HT-29 (cell line): ENCODE measurements at places on chromosomes 4 and X. TPM values are rescaled to one million over a fixed set of nuclear protein-coding genes. Genes with fewer than 3 reads are reported as not detected.

The PSAPL1 gene
- not detected in 2 replicates for total RNA-seq

The SPON2 gene
- total RNA-seq: 1.2 and 2.9 TPM in 2 replicates

The VCX2 gene
- total RNA-seq: not detected in 2 replicates

The RTL3 gene
- not detected in 2 replicates for total RNA-seq

The MAGEC2 gene
- not detected in 2 replicates for total RNA-seq

The ABCB7 gene
- total RNA-seq: 16.0 and 20.6 TPM in 2 replicates

The CT83 gene
- total RNA-seq: not detected in 2 replicates

The CRMP1 gene
- not detected in 2 replicates for total RNA-seq

DNA sequence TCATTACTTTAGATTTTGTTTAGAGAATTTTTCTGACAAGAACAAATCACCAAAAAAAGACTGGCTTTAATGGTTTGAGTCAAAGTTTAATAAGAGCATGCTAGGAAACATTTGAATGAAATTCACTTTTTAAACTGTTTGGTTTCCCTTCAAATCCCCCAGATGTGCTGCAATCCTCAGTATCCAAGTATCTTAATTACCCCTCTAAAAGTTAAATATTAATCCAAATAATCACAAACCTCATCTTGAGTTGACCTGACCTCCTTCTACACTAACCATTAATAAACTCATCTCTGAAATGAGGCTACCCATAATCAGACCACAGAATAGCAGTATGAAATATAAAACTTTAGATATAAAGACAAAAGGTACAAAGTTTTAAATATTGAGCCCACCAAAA is 10.1 kb downstream of the DHX15 start:
- no peak for DNase-seq

GRCh38 chrX:100328351-100328750 is 81.7 kb downstream of the PCDH19 start:
- DNase-seq: no peak

GRCh38 chr4:47485047-47485692 is at the start of gene ATP10D:
ATP10D (plus strand) TSS chr4:47485275; CDS start chr4:47512541, 27,266 bp downstream.
- peak; percentile 83 for DNase-seq

DNA sequence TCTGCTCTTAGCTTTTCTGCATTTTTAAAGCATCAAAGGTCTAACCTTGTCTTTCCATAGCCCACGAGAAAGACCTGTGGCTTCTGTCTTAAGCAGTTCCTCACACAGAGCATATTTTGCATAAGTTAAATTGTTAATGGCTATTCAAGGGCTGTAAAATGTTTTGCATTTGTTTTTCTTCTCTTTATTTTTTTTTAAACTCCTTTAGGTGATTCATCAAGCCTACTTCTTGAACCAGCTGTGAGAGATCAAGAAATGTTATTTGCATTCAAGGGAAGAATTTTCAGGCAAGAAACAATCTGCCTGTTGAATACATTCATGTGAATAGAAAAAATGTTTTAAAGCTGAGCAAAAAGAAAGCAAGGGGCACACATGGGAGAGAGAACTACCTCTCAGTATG is 423.8 kb upstream of the FRG1 start:
- DNase-seq: no peak

DNA sequence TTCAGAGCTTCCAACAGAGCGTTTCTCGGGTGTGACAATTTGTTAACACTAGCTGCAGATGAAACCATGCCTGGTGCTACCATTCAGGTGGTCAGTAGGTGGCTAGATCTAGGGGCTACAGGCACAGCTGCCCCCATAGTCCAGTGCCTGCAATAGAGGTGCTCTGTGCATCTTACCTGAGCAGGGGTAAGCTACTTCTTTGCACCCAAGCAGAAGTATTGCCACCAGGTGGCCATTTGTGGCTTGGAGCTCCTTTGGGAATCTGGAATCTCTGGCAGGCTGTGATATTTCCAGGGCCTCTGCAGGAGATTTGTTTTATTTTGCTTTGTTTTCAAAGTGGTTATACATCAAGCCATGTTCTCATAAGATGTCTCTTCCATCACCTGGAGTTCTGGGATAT is 170.7 kb upstream of the PUDP start:
- DNase-seq: no peak

- DNase-seq: no peak
Measured at GRCh38 chr4:186798951-186799659, 75.4 kb upstream of the FAT1 start.

DNA sequence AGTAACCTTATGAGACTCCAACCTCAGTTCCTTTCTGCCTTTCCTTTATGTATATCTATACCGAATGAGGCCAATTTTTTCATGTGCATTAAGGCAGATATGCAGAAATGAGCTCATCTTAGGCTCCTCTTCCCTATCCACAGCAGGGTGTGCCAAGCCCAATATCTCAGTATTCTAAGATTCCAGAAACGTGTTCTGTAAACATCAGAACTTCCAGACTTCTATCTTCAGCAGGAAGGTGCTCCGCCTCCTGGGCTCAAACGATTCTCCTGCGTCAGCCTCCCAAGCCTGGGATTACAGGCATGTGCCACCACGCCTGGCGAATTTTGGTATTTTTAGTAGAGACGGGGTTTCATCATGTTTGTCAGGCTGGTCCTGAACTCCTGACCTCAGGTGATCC is 31.0 kb upstream of the CCNG2 start:
- DNase-seq: no peak

DNA sequence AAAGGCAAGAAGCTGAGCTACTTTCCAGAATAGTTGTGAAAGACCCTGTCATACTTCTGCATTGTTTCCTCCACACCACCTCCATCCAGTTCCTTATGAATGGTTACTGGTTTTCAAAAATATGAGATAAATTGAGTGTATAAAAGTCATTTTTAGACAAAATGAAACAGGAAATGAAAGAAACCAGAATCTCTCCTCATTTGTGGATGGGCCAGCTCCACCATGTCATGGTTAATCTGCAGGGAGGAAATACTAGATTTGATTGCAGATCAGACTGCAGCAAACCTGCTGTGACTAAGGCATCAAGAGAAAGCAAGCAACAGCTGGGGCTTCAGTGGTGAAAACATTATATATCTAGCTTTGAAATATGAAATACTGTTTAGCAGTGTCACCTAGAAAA is 23.8 kb downstream of the F9 start:
- DNase-seq: no peak

DNA sequence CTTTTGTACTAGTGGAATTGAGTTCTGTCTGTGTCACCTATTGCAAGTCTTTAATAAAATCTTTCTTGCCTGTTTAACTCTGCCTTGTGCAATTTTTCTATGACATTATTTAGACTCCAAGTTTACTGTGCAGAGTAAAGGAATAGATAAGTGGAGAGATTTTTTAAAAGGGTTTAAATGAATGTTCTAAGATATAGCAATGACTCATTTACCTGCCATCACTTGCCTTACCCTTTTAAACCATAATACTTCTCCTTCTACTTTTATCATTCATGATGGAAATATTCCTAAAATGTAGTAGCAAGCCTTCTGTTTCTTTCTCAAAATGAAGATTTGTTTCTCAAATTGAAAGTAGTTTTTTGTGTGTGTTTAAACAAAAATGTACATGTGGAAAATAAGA is 782.8 kb upstream of the MAGEB2 start:
- no peak for DNase-seq

- no peak for DNase-seq
Measured at GRCh38 chr4:6742507-6742906, 26.5 kb downstream of the BLOC1S4 start.

DNA sequence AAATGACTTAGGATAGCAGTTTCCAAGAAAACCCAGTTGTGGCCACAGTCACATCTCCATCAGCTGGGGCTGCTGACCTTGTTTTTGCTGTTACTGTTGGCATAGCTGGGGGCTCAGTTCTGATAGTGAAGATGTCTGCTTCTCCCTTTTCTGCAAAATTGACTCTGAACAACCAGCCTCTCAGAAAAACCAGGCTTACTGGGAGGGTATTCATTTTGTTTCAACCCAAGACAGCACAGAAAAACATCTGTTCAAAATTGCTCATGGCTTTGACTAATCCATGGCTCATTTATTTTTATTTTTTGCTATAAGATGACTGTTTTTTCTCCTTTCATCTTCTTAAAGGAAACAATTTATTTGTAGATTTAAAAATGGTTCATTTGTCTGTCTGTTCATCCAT is 53.1 kb downstream of the RASL11B start:
- no peak for DNase-seq

GRCh38 chr4:142700531-142700930 is 145.6 kb downstream of the INPP4B start:
- no peak for DNase-seq

DNA sequence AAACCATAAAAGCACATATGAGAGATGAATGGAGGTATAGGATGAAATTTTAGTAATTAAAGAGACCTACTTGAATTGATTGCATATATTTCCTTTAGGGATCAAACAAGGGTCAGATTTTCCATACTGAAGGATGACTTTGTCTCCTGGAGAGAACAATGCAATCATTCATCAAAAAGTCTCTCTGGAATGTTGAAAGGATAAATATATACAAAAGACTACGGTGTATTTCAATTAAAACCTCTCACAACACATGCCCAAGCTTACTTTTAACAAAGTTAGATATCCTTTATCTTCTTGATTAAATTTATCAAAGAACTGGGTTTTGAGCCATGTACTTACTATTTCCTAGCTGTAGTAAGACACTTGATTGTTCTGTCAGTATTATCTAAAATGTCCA is 36.8 kb upstream of the ADH7 start:
- no peak for DNase-seq

DNA sequence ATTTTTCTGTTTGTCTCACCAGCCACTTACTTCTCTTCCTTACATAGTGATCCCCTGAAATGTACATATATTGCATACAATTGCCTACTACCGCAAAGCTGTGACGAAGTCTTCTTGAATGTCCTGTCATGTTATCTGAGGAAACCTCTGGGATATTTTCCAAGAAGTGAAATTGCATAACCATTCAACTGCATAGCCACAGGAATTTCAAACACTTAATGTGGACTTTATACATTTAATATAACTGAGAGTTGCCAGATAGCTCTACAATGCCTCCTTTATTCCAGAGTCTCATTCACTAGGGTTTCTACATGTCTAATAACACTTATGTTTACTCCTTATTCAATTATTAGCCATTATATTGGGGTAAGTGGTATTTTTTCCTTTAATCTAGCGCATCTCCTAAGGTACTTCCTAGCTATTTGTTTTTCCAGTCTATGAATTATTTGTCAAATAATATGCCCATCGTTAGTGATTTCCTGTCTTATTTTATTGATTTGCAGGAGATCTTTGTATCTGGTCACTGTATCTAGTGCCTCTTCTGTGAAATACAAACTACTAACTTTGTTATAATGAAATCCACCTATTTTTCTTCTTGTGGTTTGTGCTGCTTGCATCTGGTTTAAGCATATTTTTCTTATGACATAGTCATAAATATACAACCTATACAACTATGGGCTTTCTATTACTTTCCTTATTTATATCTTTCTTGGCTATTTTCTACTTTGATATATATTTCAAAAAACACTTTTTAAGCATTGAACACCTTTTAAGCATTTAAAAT is 69.2 kb upstream of the GRID2 start:
- peak; percentile 94 for DNase-seq

- DNase-seq: no peak
Measured at GRCh38 chr4:184889666-184890335, 64.0 kb upstream of the ACSL1 start.

DNA sequence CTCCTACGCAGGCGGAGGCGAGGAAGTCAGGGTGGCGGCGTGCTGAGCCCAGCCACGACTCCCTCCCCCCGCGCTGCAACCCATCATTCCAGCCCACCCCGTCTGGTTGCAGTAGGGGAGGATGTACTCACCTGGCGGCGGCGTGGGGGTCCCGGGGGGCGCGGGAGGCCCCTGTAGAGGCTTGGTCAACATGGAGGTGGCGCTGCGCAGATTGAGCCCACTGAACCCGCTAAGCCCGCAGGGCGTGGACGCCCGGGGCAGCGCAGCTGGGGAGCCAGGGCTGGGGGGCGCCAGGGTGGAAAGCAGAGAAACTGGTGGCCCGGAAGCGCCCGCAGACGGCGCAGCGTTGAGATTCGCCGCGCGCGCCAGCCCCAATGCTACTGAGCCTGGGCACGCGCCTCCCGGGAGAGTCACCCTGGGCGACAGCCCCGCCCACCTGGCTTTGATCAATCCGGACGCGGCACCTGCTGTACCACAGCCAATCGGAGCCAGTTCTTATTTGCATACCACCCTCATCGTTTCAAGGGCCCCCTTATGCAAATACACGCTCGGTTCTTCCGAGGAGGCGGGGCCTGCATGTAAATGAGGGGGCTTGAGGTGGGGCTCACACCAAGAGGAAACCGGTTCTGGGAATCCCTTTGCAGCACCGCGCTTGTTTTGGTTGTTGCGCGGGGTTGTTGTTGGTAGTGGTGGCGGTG is at the start of gene PIM2:
Gene PIM2 (minus strand): TSS at position 382 of the 698 bp plus-strand sequence. CDS start 190 bp downstream, at position 192.
- DNase-seq: peak; percentile 90

GRCh38 chr4:115944146-115944905 is 830.9 kb upstream of the NDST4 start:
- no peak for DNase-seq

DNA sequence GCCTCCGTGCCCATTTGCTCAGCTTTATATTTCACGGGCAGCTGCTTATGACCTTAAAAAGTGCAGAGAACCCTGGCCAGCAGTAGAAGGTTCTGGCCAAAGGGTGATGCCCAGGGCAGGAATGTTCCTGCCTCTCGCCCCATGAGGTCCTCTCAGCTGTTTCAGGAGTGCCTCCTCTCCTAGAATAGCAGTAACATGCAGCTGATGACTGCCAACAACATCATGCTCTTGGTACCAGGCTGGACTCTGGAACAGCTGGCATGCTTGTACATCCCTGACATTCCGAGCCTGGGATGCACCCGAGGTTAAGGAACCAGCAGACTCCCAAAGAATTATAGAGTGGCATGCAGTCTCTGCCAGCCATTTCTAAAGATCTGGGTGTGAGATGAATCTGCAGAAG is 11.7 kb upstream of the TENM3 start:
- DNase-seq: no peak

DNA sequence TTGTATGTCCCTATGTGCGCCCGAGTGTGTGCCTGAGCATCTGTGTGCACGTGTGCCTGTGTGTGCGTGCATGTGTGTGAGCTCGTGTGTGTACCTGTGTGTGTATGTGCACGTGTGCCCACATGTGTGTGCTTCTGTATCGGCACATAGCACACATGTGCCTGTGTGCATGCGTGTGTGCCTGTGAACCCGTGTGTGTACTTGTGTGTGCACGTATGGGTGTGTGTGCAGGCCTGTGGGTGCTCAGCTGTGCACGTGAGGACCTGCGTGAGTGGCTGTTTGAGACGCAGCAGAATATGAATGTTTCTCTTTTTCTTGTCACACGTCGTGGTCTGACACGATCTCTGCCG is 4.3 kb downstream of the AKAP17A start:
- no peak for DNase-seq

- DNase-seq: no peak
Measured at GRCh38 chrX:50648156-50648555, 165.8 kb downstream of the SHROOM4 start.

DNA sequence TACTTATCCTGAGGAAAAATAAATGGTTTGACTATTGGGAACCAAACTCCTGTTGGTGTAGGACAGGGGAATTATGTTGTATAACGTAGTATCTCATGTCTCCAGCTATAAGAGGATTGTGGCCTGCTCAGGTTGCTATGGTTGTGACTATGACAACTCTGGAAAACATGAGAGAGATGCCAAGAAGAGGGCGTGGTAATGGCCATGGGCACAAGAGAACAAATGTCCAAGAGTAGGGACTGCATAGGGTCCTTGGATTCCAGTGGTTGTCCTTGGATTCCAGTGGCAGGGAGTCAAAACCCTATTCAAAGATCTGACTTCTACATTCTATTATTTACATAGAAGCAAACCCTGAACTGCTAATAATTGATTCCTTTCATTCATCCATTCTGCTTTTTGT is 6.8 kb upstream of the MOB1B start:
- DNase-seq: peak; percentile 13
